Stimulated activated CD8-positive, alpha-beta memory T cell treated with anti-CD3 and anti-CD28 coated beads, Interleukin-4, amount 100 ng/mL, for 4 hours (primary cell): ENCODE measurements at places on chromosomes 1 and 21.

DNA sequence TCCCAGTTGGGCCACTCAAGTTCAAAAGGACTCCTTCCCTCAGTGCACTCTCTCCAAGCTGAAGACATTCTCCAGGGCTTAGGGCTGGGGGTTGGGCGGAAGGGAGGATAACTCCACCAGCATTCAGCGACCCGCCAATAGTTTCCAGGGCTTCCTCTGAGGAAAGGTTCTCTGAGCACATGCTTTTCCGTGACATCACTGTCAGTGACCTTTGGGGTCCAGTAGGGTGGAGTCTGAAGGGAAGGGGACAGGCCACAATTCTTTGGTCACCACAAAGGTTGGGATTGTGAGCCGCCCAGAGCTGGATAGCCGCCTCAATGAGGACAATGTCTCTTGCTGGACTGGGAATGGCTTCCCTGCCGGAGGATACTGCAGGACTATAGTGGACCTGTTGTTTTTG, 22.8 kb upstream of the RXRG start:
- no peak for DNase-seq

GRCh38 chr1:48771561-48771960, 5.1 kb downstream of the BEND5 start:
- DNase-seq, result no peak

DNA sequence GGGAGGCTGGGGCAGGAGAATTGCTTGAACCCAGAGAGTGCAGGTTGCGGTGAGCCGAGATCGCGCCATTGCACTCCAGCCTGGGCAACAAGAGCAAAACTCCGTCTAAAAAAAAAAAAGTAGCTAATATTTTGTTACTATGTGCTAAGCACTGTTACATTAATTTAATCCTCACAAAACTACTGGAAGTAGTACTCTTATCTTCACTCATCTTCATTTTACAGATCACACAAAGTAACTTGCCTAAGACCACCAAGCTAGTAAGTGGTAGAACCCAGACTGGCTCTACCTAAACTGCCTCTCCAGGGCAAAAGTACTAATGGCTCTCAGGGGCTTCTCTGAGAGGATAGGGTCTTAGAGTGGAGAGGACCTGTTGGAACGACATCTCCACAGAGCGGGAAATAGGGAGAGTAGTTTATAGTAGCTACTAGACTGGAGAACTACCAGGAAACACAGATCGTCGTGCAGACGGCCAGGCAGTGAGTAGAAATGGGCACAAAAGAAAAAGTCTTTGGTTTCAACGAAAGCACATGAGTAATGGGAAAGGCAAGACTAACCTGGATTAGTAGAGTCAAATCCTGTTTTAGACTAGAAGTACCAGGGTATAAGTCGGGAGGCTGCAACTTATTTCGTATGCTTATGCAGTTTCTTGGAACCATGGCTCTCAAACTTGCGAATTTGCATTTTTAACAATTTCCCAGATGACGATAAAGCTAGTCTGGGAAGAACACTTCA, 1.4 kb downstream of the CLCC1 start:
- no peak for DNase-seq

- DNase-seq, result no peak
Observed at GRCh38 chr1:58618303-58618702, 41.3 kb upstream of the TACSTD2 start.

DNA sequence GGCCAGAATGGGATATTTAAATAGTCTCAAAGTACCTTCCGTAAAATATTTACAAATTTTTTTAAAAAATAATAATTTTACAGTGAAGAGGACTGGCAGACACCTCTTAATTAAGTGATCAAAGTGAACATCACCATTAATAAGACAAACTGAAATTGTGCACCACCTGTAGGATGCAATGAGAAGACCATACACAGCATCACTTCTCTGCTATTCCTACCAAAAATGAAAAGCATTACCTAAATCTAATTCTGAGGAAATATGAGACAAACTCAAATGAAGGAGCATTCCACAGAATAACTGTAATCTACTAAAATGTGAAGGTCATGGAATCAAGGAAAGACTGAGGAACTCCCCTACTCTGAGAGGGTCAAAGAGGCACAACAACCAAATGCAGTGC, 68.2 kb upstream of the PRDX6 start:
- no peak for DNase-seq

GRCh38 chr1:54767526-54767925, 3.2 kb upstream of the PARS2 start:
- no peak for DNase-seq

DNA sequence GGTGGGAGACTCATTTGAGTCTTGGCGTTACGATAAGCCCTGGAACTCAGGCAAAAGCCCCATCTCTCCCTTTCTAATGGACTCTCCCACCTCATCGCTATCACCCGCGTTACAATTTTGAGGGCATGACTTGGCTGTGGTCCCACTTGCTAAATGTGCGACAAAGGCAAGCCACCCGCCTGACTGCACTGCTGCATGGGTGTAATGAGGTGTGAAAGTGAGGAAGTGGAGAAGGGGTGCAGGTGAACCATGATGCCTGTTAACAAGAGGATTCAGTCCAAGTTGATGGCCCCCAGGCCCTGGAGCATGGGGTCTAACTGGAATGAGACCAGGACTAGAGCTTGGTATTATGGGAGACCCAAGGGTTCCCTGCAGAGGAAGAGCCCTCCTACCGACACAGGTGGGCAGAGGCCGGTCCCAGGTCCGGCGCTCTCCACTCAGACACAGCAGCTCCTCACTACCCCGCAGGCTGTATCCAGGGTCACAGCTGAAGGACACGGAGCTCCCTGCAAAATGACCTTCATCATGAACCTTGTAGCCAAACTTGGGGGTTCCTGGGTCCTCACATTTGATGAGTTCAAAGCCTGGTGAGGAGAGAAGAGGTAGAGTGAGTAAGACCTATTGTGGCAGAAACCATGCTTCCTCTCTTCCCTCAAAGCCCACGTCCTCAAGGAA, 165.4 kb upstream of the HMGB4 start:
- DNase-seq, result no peak

DNA sequence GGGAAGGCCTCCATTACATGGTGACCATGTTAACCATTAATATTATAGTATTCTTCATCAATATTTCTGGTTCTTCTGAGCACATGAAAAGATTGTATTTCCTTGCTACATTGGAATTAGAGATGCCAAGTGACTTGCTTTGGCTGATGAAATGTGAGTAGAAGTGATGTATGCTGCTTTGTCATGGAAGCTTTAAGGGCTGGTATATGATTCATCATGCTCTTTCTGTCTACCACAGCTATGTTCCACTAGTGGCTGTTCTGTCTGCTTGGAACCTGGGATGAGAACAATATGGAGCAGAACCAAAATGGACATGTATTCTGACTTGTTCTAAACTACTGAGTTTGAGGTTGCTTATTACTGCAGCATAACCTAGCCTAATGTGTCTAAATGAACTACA, 163.3 kb downstream of the TM2D1 start:
- no peak for DNase-seq

GRCh38 chr1:195604287-195604686, 1004.0 kb downstream of the KCNT2 start:
- no peak for DNase-seq

DNA sequence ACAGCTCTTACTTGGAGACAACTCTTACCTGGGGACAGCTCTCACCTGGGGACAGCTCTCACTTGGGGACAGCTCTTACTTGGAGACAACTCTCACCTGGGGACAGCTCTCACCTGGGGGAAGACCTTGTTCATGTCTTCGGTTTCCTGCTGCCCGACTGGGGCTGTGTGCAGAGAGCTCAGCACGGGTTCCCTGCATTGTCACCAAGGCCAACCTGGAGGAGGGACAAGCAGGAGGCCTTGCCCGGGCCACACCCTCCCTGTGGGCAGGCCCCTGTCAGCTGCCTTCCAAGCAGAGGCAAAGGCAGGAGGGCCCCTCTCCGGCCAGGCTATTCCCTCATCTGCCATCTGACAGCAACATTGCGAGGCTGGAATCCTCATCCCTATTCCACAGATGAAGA, at the start of gene LDLRAD1:
LDLRAD1 (minus strand) TSS at position 208 of the 400 bp plus-strand sequence; CDS start at position 134, 74 bp downstream.
- no peak for DNase-seq

DNA sequence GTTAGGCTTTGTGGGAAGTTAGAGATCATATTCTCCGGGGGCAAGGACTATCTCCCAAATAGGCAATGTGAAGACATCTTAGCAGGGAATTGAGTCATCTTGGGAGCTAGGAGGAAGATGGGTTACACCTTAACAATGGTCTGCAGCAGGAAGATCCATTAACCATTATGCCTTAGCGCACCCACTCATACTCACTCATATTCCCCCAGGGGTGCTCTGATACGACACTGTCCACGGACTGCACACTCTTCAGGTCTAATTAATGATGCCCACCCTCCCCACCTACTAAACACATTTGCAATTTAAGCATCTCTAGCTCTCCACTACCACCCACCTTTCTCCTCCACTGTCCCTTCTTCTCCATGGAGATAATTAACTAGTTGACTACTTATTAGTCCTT, 857 bp upstream of the AK5 start:
- no peak for DNase-seq

DNA sequence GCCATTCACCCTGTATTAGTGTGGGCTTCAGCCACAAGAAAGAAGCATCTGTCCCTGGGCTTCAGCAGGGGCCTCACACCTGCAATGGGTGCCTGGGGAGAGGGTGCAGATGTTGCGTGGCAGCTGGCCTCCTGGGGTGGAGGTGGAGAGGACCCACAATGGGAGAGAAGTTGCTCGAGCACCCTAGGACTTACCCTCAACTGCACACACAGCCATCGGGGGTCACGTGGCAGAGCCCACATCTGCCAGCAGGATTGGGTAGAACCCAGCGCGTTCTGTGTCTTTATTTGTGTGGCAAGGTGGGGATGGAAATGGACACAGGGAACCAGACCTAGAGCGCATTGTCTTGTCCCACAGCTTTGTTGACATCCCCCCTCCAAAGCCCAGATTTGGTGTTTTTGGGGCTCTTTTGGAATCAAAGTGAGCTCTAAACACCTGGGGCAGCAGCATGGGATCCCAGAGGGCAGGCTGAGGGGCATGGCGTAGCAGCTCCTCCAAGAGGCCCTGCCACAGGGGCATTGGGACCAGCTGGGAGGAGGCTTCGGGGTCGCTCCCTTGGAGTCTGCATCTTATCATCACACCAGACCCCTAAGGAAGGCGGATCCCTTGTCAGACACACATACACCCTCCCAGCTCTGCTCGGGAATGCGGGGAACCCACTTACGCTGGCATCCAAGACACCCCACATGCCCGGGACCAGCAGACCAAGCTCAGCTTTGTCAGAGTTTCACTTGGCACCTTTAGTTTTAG, 5.1 kb downstream of the ABCG1 start:
- no peak for DNase-seq

DNA sequence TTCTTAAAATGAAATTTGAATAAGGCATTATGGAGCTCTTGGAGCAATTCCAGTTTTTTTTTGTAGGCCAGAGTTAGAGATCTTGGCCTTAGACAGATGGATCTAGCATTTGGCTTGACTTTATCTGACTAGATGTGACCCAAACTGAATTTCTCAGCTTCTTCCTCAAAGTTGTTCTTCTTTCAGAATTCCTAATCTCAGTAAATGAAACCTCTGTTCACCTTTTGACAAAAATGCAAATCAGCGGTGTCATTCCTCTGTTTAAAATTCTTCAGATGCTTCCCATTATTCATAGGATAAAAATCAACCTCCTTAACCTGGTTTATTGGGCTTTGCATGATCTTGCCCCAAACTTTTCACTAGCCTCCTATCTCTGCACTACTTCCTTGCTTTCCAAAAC, 177.6 kb downstream of the RASAL2 start:
- DNase-seq, result no peak

DNA sequence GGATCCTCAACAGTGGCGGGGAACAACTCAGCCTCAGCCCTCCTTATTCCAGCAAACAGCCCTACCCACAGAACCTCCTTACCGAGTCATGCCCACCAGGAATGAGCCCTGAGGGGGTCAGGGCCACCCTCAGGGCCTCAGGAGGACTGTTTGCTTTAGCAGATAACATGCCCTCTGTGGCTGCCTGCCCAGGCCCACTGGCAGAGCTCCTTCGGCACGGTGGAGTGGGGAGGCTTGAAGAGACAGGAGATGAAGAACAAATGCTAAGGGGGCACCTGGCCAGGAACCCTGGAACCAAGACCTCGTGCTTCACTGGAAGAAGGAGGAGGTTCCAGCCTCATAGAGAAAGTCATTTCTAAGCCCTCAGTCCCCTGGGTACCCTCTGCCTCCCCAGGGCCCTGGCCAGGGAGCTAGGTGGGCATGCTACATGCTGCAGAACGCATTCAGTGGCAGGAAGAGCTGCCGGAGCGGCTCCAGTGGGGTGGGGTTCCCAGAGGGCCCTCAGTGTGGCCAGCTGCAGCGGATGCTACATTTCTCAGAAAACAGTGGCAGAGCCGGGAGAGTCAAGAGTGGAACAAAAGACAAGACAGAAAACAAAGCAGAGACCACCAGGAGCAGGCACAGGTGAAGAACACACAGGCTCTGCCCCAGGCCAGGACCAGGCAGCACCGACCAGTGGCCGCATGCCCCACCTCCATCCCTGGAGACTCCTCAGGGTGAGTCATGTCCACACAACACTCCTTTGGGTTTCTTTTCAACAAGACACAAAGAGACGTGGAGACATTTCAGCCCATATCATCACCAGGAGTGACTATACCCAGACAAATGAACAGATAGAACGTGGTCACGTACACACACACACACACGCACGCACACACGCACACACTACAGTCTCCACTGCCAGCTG, 39.8 kb downstream of the RIMS3 start:
- DNase-seq, result no peak

DNA sequence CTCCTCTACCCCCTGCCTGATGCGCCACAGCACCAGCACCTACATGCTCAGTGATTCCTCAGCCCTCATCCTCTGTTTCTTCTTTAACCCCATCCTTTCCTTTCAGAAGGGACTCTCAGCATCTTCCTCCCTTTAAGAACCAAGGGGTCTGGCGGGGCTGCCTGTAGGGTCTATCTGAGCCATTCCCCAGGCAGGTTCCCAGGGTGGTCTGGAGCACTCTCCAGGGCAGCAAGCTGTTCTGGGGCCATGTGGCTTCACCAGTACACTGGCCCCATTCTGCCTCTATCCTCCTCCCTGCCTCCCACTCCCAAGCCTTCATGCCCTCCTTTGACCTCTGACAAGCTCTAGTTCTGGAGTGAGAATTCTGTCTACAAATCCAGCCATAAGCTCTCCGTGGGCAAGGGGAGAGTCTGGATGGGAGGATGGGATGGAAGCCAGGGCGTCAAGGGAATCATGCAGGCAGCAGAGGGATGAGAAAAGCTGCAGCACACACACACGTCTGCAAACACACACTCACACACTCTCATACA, 10.4 kb downstream of the BATF3 start:
- no peak for DNase-seq

- no peak for DNase-seq
Observed at GRCh38 chr1:216210081-216210480, 213.2 kb downstream of the USH2A start.

DNA sequence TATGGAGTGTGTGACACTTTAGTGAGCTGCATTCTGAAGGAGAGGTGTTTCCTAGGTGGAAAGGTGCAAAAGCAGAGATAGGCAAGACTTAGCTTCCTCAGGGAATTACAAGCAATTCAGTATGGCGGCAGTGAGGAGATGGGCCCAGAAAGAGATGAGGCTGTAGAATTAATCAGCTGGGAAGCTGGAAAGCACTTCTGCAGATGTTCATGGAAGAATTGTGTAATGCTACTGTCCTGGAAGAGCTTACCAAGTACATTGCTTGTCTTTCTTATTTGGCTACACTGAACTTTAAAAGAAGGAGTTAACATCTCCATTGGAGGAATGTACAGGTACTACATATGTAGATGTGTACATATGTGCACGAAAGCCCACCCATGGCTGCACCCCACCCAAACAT, 103.7 kb upstream of the DPT start:
- DNase-seq, result no peak
